Activated naive CD8-positive, alpha-beta T cell treated with anti-CD3 and anti-CD28 coated beads, Interleukin-2, amount 10 ng/mL, durations not matched to agents 7 days and 5 days (primary cell): ENCODE measurements at places on chromosomes 12 and 14. TPM values are rescaled to one million over a fixed set of nuclear protein-coding genes. Genes with fewer than 3 reads are reported as not detected.

DNA sequence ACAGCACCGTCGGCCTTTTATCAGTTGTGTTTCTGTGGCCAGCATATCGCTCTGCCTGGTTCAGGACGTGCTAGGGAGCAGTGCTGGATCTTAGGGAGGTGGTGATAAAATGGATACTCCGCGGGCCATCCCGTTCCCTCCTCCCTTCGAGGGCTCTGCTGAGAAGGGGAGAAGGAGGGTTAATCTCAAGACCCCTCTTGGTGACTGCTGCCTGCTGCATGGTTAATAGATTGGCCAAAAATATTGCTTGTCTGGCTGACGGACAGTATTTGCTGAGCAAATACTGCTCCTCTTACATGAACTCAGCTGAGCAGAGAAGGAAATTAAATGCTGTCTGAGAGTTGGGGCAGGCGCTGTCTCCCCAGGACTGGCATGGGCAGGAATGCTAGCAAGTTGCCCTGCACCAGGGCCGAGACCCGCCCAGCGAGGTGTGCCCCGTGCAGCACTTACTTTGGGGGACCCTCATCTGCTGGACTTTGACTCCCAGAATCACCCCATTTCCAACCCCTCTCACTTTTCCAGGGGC is 1.2 kb downstream of the FBRSL1 start:
- no peak for DNase-seq

DNA sequence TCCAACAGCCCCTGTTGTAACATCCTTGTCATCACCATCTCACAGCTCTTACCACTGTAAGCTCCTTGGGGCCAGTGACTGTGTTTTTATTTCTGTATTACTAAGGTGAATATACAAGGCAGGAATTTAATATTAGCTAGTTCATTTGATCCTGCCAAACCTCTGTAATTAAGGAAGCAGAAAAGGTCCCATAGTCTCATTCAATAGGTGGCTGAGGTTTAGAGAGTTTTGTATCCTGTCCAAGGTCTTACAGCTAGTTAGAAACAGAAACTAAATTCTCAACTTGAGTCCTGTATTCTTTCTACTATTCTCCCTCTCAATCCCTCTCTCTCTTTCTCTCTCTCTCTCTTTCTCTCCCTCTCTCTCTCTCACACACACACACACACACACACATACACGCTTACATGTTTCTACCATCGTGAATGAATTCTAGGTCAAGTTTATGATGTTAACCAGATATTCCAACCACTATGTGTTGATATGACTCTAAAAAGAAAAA is 543 bp upstream of the GLIPR1 start:
- DNase-seq, result no peak

DNA sequence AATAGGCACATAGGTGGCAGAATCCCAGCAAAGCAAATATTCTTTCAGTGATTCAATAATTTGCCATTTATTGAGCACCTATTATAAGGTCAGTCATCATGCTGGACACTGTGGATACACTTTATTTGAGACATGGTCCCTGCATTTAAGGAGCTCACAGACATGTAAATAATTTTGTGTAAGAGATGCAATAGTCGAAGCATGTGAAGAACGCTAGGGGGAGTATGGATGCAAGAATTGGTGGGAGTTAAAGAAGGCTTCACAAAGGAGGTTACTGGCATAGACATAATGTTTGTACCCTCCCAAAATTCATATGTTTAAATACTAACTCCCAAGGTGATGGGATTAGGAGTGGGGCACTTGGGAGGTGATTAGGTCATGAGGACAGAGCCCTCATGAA is 260.6 kb upstream of the GARIN6 start:
- no peak for DNase-seq

CCDC92 gene
- total RNA-seq, result 25.4 TPM

DNA sequence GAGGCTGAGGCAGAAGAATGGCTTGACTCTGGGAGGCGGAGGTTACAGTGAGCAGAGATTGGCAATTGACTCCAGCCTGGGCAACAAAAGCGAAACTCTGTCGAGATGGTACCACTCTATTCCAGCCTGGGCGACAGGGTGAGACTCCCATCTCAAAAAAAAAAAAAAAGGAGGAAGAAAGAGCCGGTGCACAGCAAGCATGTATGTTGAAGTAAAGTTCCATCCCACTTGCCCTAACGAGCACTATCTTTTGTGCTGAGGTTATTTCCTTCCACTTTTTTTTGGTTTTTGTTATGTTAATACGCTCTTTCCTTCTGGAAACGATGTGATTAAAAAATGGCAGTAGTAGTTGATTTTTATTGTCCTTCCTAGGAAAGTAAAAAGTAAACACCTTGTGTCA is 19.5 kb upstream of the GOLGA5 start:
- no peak for DNase-seq

- DNase-seq, result no peak
These were observed 136.8 kb upstream of the NOS1 start for GRCh38 chr12:117498256-117498655.

DNA sequence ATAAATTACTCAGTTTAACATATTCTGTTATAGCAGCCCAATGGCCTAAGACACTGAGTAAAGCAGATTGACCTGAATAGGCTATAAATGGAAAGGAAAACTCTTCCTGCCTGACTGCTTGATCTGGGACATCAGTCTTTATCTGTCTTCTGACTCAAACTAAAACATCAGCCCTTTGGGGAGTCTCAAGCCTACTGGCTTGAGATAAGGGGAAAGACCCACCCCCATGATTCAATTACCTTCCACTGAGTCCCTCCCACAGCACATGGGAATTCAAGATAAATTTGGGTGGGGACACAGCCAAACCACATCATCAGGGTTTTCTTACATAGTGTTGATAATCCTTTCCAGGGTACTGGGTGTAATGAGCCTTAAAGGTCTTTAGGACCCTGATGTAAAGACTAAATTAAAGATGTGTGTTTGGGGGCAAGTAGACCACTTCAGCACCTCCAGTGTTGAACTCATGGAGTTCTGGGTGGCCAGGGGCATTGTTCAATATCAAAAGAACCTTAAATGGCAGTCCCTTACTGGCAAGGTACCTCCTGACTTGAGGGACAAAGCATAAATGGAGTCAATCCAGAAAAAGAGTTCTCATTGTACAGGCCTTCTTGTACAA is 67.8 kb downstream of the TSHR start:
- DNase-seq, result no peak
